Bone marrow (tissue), 2 donors: ENCODE measurements at places on chromosomes 5 and 9.

DNA sequence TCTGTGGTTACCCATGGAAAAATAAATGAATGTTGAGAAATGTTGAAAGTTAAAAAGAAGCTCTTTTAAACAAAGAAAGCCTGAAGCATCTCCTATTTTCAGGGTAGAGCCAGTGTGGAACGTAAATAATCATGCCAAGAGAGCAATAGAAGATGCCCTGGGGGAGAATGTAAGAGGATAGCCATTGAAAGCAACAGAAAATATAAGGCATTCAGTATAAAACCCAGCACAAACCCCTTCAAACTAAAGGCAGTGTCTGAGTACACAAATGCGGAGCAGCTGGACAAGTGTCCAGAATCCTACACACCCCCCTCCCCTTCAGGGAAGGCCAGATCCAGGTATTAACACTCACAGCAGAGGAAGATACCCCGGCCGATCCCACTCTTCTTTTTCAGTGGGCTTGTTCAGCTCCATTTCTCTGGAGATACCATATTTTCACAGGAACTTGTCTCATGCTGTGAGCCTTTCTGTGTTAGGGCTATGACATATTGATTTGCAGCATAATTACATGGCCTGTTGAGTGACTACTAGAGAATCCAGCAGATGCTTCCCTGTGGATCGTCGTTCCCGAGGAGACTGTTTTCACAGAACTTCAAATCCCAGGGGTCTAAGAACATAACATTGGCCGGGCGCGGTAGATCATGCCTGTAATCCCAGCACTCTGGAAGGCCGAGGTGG lies 101.2 kb downstream of the PLK2 start:
- DNase-seq = no peak

GRCh38 chr9:123485216-123485615 lies 129.2 kb downstream of the CRB2 start:
- DNase-seq = no peak

GRCh38 chr5:176450077-176450476 lies 1.9 kb downstream of the FAF2 start:
- DNase-seq = no peak

GRCh38 chr5:175696139-175696854 lies 38.4 kb downstream of the HRH2 start:
- peak; percentile 72 for DNase-seq

DNA sequence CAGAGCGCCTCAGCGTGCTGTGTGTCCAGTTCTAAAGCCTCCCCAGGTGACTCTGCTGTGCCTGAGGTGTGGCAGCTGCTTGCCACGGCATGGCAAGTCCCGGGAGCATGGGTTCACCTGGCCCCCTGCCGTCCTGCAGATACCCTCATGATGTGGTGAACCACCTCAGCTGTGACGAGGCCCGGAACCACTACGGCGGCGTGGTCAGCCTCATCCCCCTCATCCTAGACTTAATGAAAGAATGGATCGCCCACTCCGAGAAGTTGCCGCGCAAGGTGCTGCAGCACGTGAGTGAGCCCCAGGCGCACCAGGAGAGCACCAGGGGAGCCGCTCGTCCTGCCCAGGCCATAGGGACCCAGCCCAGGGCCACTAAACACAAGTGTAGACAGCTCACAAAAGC lies 9.5 kb downstream of the SPACA9 start:
- no peak for DNase-seq

- DNase-seq = no peak
Observed at GRCh38 chr5:14901462-14902051, 30.0 kb upstream of the ANKH start.

DNA sequence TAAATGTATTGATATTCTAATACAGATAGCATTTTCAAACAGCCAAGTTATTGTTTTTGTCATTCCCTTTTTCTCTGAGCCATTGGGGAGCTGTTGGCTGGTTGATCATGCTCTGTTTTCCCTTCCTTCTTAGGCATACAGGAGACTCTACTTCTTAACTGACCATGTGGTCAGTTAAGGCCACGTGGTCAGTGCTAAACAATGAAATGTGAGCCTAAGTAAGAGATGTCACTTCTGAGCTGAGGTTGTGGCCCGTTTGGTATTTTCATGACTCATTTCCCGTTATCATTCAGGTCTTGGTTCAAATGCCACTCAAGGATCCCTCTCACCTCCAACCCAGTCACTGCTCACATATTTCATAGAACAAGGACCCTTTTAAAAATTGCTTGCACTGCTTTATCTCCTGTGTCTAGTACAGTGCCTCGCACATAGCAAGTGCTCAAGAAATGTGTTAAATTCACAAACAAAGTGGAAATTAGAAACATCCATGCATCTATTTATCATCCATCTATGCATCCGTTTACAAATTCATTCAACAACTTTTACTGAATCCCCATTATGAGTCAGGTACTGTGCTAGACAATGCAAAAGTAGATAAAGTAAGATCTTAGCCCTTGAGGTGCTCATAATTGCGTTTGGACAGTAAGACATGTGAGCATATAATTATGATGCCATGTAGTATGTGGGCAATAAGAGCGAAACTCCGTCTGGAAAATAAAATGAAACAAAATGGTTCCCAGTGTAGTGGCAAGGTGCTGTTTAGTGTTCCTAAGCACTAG lies 50.7 kb downstream of the ARRDC3 start:
- DNase-seq = no peak

DNA sequence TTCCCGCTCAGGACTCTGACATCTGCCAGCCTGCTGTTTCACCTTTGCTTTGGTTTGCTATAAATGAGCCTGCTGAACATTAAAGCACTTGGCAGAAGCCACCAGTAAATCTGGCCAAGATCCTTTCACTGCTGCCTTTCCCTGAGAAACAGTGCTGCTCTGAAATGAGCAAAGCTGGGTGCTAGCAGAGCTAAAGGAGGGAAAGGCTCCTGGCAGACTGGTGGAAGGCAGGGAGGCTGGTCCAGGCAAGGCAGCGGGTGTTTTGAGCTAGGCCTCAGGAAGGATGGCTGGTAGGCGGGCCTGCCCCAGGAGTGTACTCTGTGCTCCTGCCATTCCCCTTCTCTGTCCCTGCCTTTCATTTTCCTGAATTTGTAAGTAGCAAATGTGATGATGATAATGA lies 52.5 kb upstream of the PTGS1 start:
- no peak for DNase-seq

DNA sequence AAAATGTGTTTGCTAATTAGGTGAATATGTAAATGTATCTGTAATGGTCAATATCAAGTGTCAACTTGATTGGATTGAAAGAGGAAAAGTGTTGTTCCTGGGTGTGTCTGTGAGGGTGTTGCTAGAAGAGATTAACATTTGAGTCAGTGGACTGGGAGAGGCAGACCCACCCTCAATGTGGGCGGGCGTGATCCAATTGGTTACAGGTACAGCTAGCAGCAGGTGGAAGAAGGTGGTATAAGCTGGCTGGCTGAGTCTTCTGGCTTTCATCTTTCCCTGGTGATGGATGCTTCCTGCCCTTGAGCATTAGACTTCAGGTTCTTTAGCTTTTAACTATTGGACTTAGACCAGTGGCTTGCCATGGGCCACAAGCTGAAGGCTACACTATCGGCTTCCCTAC lies 779.0 kb upstream of the CTNND2 start:
- no peak for DNase-seq

DNA sequence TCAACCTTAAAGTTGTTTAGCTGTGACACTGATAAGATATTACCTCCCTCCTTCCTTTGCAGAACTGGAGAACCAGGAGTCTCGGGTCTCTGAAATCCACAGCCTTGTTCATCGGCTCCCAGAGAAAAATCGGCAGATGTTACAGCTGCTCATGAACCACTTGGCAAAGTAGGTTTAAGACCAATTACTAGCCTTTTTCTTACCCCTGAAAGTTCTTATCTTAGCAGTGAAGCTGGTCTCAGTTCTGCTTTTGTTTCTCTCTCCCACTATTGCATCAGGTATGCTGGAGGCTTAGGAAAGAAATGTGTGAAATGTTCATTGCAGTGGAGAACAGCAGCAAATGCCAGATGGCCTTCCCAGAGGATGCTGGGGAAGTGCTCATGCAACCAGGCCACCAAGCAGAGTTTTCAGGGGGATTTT lies 287.4 kb downstream of the ARHGAP26 start:
- DNase-seq = no peak

DNA sequence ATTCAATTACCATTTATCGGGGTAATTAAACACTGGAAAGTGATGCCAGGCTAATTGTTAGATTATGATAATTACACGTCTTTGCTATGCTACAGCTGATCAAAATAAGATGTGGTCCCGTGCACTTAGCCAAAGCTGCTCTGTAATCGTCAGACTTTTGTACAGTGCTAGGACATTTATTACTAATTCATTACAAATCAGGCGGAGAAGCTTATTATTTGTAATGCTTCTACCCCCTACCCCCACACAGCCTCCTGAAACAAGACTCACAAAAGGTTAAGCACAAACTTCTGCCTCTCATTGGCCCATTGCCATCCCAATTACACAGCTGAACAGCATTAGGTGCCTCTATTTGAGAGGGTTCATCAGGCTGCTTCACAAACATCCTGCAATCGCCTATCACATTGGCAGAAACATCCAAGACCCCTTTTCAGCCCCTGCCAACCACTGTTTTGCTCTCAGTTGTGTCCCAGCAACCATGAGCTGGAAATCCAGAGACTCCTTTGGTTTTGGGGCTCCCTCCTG lies 232.7 kb downstream of the EFNA5 start:
- DNase-seq = no peak

DNA sequence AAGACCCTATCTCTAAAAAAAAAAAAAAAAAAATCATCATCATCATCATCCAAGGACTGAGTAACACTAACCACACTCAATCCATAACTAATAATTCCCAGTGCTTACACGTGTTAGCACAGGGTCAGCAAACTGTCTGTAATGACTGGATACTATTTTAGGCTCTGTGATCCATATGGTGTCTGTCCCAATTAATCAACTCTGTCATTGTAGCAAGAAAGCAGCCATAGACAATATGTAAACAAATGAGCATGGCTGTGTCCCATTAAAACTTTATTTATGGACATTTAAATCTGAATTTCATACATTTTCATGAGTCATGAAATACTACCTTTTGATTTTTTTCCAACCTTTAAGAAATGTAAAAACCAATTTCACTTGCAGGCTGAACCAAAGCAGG lies 148.4 kb downstream of the SIL1 start:
- DNase-seq = no peak

DNA sequence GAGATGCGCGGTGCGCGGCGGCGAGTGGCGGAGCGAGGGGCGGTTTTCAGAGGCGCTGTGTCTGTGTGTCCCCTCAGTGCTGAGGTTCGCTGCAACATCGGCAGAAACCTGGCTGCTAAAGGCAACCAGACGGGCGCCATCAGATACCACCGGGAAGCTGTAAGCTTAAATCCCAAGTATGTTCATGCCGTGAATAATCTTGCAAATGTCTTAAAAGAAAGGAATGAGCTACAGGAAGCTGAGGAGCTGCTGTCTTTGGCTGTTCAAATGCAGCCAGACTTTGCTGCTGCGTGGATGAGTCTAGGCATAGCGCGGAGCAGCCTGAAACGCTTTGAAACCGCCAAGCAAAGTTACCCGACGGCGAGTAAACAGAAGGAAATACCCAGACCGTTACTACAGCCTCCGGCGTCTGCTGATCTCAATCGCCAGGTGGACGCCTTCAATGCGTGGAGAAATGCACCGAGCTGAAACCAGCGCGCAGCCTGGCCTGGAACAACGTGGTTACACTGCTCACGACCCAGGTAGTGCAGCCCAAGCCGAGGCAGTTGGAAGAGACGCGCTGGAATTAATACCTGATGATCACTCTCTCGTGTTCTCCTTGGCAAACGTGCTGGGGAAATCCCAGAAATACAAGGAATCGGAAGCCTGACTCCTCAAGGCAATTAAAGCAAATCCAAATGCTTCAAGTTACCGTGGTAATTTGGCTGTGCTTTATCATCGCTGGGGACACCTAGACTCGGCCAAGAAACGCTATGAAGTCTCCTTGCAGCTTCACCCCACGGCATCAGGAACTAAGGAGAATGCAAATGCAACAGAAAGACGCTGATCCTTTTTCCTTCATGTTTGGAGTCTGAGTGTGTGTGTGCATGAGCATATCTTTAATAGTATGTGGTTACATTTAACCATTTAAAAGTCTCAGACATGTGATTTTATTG lies 15.9 kb downstream of the OR2V1 start:
- no peak for DNase-seq

GRCh38 chr9:70427161-70427945 lies 12.9 kb upstream of the KLF9 start:
- no peak for DNase-seq

DNA sequence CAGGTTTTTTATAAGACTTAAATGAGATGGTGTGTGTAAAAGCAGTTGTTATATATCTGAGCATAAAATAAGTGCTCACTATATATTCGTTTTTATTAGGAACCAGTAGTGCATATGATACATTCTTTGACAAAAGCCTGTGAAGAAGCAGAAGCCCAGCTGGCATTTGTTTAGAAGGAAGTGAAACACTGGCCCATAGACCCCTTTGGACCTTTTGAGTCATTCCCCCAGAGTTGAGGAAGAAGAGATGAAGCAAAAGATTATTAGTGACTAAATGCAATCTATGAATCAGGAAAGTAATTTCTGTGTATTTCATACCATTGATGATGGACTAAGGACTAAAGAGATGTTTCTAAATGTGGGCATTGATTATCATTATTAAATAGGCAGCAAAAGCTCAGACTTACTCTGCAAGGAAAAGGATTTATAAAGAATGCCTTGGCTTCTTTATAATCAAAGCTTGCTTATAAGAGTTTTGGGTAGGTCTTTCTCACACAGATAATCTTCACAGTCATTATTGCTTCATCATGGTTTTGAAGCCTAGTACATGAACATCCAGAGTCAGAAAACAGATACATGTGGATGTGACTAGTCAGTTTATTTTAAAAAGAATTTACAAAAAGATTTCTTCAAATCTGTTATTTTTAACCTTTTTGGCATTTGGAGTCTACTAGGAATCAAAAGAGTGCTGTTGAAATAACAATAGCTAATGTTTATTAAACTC lies 16.9 kb upstream of the FER start:
- no peak for DNase-seq
